ENCODE measurements at places on chromosomes 3 and 15. TPM values are rescaled to one million over a fixed set of nuclear protein-coding genes. Genes with fewer than 3 reads are reported as not detected.

RCN2 gene
- total RNA-seq: 170 TPM

APH1B gene
- total RNA-seq: 24.4 TPM

GRCh38 chr15:72782274-72783003, 1.1 kb downstream of the ADPGK start:
- DNase-seq: no peak

DNA sequence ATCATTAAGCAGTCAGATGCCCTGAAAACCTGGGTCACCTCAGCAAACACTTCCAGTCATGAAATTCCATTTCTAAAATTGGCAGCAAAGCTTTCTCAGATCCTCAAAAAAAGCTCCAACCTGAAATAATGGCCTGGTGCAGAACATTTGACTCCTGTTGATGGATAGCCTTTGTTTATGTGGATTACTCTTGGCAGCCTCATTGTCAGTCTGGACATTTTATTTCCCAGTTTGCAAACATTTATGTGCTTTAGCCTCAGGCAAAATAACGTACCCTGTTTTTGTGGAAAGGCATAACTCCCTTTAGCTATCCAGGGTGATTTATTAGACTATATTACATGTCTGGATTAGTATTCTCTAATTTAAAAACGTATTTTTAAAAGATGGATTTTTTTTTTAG, 53.9 kb downstream of the PXYLP1 start:
- DNase-seq: no peak

DIPK2A gene
- total RNA-seq: 38.5 TPM

GRCh38 chr15:40925863-40926658, 3.1 kb upstream of the DLL4 start:
- DNase-seq: peak; percentile 78

- no peak for DNase-seq
These were observed 25.9 kb upstream of the FAM3D start for GRCh38 chr3:58692484-58692883.
